ENCODE measurements at places on chromosomes 12 and 14. TPM values are rescaled to one million over a fixed set of nuclear protein-coding genes. Genes with fewer than 3 reads are reported as not detected.

IFNG-AS1 gene
- total RNA-seq: not detected

LBHD2 gene
- not detected for total RNA-seq

PPFIBP1 gene
- total RNA-seq: 40.1 TPM

ADCY6 gene
- 112 TPM for total RNA-seq

NXPH4 gene
- not detected for total RNA-seq

TCL1B gene
- total RNA-seq: not detected

GEMIN2 gene
- total RNA-seq: 20.0 TPM

LPAR5 gene
- total RNA-seq: 27.9 TPM

KRT74 gene
- total RNA-seq: not detected

MGST1 gene
- 1,102 TPM for total RNA-seq

RD3L gene
- not detected for total RNA-seq

KCNC2 gene
- not detected for total RNA-seq

ADAMTS20 gene
- total RNA-seq: not detected

TNFAIP2 gene
- total RNA-seq: 71.2 TPM

TSPAN11 gene
- total RNA-seq: 1.5 TPM

TBC1D30 gene
- total RNA-seq: 7.8 TPM

DDN gene
- total RNA-seq: 0.27 TPM

FGD4 gene
- total RNA-seq: 99.4 TPM

OR11H12 gene
- not detected for total RNA-seq

CHGA gene
- 215 TPM for total RNA-seq

LGR5 gene
- total RNA-seq: 0.40 TPM

CFAP54 gene
- 2.1 TPM for total RNA-seq

TSPAN8 gene
- total RNA-seq: 1,071 TPM

NDUFA12 gene
- 4.4 TPM for total RNA-seq

NDRG2 gene
- total RNA-seq: 275 TPM

CELA1 gene
- total RNA-seq: not detected

CLEC2A gene
- not detected for total RNA-seq

PRORP gene
- 23.2 TPM for total RNA-seq

MANSC1 gene
- total RNA-seq: 16.8 TPM

YARS2 gene
- 19.9 TPM for total RNA-seq

KRT79 gene
- not detected for total RNA-seq

C1S gene
- total RNA-seq: 191 TPM

OAS2 gene
- 5.1 TPM for total RNA-seq

TESPA1 gene
- total RNA-seq: 2.5 TPM

HOTAIR gene
- total RNA-seq: not detected

POTEM gene
- total RNA-seq: not detected

NELL2 gene
- total RNA-seq: 1.4 TPM
